ENCODE measurements at places on chromosomes 6 and 20.

GRCh38 chr20:45842169-45842812 is 8.7 kb downstream of the SNX21 start:
- DNase-seq = no peak

- no peak for DNase-seq
These were observed 102.0 kb upstream of the TNFAIP3 start for GRCh38 chr6:137765059-137765458.

GRCh38 chr20:187733-188132 is 1.8 kb downstream of the DEFB128 start:
- no peak for DNase-seq

- DNase-seq = no peak
These were observed 5.2 kb upstream of the NRSN2 start for GRCh38 chr20:341682-342081.

GRCh38 chr6:136922685-136923006 is 545 bp downstream of the SLC35D3 start:
- DNase-seq = no peak

DNA sequence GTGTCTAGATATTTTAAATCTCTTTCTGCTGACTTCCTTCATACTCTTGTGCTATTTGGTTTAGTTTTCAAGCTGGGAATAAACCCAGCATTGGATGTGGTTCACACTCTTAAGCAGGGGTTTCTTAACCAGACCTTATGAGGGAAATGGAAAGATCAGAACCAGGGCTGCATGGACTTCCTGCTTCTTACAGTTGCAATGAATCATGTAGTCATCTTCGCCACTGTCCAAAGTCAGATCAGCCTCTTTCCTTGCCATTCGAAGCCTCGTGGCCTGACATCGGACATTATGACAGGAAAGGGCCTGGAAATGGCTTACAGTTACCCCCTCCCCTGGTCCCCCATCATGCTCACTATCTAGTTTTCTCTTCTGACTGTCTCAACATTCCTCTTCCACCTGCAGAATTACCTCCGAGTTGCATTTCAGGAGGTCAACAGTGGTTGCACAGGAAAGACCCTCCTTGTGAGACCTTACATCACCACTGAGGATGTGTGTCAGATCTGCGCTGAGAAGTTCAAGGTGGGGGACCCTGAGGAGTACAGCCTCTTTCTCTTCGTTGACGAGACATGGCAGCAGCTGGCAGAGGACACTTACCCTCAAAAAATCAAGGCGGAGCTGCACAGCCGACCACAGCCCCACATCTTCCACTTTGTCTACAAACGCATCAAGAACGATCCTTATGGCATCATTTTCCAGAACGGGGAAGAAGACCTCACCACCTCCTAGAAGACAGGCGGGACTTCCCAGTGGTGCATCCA is 16.8 kb upstream of the NAA20 start:
- DNase-seq = no peak

DNA sequence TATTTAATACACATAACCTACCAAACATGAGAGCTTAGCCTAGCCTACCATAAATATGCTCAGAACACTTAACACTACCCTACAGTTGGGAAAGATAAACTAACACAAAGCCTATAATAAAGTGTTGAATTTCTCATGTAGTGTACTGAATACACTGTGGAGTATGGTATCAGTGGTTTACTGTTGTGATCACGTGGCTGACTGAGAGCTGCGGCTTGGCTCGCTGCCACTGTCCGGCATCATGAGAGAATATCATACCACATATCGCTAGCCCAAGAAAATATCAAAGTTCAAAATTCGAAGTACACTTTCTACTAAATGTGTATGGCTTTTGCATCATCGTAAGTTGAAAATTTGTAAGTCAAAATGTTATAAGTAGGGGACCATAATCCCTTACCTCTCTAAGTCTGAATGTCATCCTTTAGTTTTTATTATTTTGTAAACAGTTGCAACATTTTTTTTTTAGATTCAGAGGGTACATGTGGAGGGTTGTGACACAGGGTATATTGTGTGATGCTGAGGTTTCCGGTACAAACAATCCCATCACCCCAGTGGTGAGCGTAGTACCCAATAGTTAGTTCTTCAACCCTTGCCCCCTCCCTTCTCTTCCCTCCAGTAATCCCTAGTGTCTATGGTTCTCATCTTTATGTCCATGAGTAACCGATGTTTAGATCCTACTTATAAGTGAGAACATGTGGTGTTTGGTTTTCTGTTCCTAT is 14.6 kb upstream of the TAAR1 start:
- DNase-seq = no peak

DNA sequence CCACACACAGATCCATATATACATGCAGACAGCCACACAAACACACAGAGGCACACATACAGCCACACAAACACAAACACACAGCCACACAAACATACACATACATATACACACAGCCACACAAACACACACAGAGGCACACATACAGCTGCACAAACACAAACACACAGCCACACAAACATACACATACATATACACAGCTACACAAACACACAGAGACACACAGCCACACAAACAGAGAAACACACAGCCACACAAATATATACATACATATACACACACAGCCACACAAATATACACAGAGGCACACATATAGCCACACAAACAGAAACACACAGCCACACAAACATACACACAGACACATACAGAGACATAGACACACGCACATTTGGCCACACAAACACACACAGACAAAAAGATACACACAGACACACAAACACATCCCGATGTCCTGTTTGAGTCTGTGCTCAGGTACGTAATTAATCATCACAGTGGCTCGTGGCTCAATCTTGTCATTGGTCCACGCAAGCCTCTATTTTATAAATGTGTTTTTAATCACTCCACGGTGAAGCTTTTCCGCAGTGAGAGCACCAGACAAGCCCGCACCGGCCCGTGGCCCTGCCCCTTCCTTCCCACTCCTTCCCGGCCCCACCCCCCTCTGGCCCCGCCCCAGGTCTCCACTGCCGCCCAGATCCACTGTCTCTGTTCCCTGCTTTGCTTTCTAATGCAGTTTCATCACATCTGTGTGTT is 135.3 kb downstream of the CDH4 start:
- no peak for DNase-seq

- DNase-seq = no peak
These were observed 36.3 kb downstream of the PPP1R3G start for GRCh38 chr6:5121479-5121878.

GRCh38 chr6:127793396-127793795 is 107.5 kb downstream of the THEMIS start:
- DNase-seq = no peak

GRCh38 chr6:40719671-40720374 is 132.7 kb upstream of the LRFN2 start:
- DNase-seq = no peak

GRCh38 chr6:111068866-111069234 is 18.5 kb upstream of the SLC16A10 start:
- DNase-seq = no peak

DNA sequence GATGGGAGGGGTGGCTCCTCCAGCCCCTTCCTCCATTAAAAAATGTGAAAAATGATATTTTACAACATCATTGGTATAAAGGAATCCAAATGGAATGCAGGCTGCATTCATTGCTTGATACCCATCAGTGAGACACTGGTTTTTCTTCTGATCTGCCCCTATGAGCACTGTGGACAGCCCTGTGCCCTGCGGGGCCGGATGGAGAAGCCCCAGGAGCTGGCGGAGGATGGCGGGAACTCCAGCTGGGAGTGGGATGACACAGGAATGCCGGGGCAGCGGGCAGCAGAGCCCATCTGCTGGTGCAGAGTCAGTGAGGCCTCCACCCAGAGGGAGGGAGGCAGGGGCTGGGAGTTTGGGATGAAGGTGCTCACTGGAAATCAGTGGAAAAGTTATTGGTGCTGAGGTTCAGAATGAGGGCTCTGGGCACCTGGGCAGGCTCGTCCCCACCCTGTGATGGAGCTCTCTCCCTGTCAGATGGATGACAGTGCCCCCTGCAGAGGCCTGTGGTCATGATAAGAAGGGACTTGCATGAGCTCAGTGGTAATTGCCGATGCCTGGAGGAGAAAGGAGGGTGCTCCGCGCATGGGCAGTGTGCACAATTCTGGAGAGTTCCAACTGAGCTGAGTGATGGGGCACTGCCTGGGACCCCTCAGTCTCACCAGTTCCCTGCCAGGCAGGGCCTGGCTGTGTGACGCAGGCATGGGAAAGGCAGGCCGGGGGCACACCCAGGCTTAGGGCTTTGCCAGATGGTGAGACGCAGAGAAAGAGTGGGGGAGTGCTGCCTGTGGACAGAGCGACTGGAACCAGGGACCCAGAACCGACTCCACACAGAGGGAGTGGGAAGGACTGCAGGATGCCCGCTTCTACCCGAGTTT is 23.2 kb downstream of the CTCFL start:
- no peak for DNase-seq

- DNase-seq = no peak
These were observed 126.0 kb upstream of the PMEPA1 start for GRCh38 chr20:57835588-57836455.

GRCh38 chr20:1322511-1323245 is 6.3 kb downstream of the SDCBP2 start:
- no peak for DNase-seq

- DNase-seq = no peak
These were observed 77.3 kb downstream of the KCNQ5 start for GRCh38 chr6:72699159-72699558.

- no peak for DNase-seq
These were observed 45.0 kb downstream of the TFAP2A start for GRCh38 chr6:10369896-10370295.

- DNase-seq = no peak
These were observed 67.7 kb downstream of the PHACTR2 start for GRCh38 chr6:143745166-143746133.

GRCh38 chr6:144361016-144361415 is 75.9 kb downstream of the UTRN start:
- DNase-seq = no peak

DNA sequence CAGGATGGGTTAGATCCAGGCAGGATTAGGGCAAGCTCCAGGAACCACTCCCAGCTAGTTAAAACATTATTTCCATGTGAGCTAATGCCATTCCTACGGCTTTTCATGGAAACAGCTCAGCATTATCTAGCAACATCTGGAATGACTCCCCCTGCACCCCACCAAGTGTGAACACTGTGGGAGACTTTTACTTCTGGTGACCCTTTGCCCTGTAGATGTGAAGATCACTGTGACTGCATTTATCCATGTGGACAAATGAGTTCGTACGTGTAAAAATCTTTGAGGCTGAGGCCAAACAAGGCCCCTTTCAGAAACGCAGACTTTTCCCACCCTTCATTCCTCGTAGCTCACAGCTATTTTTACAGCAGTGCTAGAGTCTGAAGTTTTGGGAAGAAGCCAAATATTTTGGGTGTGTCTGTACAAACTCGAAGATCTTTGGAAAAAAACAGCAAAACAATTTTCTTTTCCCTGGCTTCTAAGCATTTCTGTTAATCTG is 221.8 kb upstream of the SOX4 start:
- no peak for DNase-seq

DNA sequence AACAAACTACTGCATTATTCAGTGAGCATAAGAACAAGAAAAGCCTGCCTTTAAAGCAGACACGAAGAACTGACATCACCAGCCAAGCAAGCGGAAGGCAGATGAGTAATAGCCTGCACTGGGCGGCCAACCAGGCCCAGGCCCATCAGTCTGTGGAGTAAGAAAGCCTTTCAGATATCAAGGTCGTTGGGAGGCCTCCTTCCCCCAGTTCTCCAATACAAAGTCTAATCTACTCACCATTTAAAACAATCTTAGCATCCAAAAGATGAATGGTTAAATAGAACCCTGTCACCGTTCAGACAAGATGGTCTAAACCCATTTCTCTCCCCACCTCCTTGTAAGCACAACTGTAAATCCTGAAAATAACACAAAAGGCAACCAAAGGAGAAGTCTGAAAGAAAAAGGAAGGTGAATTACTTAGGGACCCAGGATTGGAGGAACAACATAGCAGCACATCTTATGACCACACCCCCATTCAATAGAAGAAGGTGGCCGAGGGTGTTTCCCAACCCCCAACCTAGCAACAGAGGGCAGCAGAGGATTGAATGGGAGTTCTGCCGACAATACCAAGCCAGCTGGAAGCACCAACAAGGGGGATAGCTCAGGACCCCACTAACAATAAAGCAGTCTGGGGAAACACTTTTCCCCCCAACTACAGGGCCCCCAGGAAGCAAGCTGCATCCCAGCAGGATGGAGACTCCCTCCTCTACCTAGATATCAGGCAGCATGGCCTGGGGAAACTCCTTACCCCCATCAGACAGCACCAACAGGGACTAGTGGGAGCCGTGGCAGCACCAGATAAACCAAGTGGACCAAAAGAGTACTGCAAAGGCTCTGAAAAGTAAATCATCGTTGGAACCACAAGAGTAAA is 67.9 kb downstream of the ZHX3 start:
- peak; percentile 13 for DNase-seq

GRCh38 chr6:155274533-155274932 is 10.7 kb downstream of the CLDN20 start:
- no peak for DNase-seq

GRCh38 chr6:45476341-45476740 is 98.6 kb upstream of the SUPT3H start:
- no peak for DNase-seq

GRCh38 chr6:23633996-23634395 is 492.0 kb upstream of the NRSN1 start:
- DNase-seq = peak; percentile 32

DNA sequence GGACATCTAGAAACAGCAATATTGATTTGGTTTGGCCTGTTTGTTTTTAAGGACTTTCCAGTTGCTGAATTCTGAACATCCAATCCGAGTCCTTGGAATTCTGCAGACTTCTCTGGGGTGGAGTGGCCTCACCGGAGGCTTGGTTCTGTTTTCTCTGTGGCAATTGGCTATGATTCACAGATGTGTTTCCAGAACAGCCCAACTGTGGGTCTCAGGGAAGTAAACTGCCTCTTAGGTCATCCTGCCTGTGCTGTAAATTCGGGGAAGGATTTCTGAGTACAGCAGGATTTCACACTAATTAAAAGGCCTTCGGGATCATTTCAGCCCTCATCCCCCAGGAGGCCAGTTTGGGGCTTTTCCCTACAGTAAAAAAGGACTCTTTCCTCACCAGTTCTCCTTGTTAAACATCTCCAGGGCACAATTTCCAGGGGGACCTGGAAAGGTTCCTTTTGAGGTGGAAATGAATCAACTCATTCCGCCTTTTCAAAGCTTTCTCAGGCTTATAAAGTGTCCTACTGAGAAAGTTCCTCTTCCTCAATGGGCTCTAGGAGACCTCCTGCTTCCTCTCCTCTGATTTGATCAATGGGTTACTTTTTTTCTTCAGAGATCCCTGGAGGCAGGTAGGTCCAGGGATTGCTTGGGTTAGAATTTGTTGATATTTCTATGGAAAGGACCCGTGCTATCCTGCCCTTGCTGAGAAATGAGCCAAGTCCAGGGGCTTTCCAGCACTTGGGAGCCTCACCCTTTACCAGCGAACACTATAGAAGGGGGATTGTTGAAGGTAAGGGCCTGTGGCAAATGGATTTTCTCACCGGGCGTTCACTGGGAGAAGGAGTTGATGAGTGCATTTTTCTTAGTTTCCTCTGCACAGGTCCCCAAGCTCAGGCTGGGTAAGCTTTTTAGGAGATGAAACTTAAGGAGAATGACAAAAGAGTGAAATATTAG is 114.6 kb downstream of the CLIC5 start:
- no peak for DNase-seq

- no peak for DNase-seq
These were observed 45.5 kb upstream of the CCR6 start for GRCh38 chr6:167077241-167077932.

- no peak for DNase-seq
These were observed 112.5 kb downstream of the SCML4 start for GRCh38 chr6:107711412-107712236.

Data from hypothalamus (tissue), 51 donors.